ENCODE measurements at places on chromosomes 12 and 14. TPM values are rescaled to one million over a fixed set of nuclear protein-coding genes. Genes with fewer than 3 reads are reported as not detected.

DNA sequence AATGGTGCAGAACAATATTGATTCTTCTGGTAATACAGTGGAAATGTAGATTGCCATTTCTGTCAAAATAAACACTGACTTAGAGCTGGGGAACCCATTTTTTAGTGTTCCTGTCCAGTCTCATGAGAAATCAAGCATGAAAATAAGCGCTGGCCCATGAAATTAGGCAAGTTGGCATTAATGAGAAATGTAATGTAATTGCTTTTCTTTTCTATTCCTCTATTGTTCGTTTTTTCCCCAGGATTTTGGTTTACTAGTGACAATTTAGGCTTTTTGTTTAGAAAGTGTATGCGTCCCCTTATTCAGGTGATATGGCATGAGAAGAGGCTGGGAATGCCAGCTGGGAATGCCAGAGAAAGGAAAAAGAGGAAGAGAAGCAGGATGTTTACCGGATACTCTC is 64.4 kb upstream of the KICS2 start:
- H3K4me3 ChIP-seq = no peak overlapping the region
- no peak overlapping the region for H3K27ac ChIP-seq
- peaks cover 1% of the 10 kb centered on the region for H3K4me1 ChIP-seq
- H3K27me3 ChIP-seq = no peaks in the 10 kb centered on the region

DNA sequence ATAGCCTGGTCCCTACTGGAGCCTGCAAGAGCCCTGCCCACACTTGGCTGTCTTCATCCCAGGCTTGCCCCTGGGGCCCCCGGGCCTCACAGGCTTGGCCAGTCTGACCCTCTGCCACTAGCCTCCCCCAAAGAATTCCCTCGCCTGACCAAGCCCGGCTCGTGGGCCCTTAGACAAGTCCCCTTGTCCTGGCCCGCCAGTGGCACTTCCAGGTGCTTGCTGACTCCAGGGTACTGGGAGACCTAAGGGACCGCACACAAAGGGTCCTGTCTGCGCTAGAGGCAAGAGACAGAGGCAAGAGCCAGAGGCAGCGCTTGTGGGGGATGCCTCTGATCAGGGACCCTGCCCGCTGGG is 5.0 kb downstream of the BTBD6 start:
- H3K27ac ChIP-seq = no peak overlapping the region
- no peaks in the 10 kb centered on the region for H3K4me1 ChIP-seq
- no peak overlapping the region for H3K4me3 ChIP-seq
- no peak for DNase-seq
- H3K36me3 ChIP-seq = peaks cover 9% of the 10 kb centered on the region

DNA sequence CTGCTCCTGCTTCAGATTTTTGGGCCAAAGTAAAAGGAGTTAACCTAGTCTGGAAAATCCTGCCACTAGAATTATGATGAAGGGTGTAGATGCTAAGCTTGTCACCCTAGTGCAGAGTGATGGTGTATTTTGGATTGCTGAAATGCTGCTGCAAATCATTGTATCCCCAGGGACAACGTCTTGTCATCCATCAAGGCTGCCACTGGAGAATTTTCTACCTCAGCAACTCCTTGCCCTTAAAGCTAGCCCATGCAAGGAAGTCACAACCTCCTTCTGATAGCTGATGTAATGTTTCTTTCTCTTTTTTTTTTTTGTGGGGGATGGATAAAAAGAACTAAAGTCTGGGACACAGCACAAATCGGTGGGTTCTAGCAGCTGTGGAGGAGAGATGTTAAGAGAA is 139.4 kb upstream of the FRMD6 start:
- H3K27me3 ChIP-seq = no peaks in the 10 kb centered on the region
- H3K36me3 ChIP-seq = no peaks in the 10 kb centered on the region
- no peak overlapping the region for H3K27ac ChIP-seq
- no peak for DNase-seq
- H3K4me1 ChIP-seq = no peaks in the 10 kb centered on the region
- H3K4me3 ChIP-seq = no peak overlapping the region

GRCh38 chr12:25960143-25960542 is 1.7 kb downstream of the RASSF8 start:
- H3K27ac ChIP-seq = peak overlapping the region; percentile 1
- peaks cover 21% of the 10 kb centered on the region for H3K4me1 ChIP-seq
- H3K27me3 ChIP-seq = peaks cover 2% of the 10 kb centered on the region
- DNase-seq = no peak
- peaks cover 5% of the 10 kb centered on the region for H3K36me3 ChIP-seq

DNA sequence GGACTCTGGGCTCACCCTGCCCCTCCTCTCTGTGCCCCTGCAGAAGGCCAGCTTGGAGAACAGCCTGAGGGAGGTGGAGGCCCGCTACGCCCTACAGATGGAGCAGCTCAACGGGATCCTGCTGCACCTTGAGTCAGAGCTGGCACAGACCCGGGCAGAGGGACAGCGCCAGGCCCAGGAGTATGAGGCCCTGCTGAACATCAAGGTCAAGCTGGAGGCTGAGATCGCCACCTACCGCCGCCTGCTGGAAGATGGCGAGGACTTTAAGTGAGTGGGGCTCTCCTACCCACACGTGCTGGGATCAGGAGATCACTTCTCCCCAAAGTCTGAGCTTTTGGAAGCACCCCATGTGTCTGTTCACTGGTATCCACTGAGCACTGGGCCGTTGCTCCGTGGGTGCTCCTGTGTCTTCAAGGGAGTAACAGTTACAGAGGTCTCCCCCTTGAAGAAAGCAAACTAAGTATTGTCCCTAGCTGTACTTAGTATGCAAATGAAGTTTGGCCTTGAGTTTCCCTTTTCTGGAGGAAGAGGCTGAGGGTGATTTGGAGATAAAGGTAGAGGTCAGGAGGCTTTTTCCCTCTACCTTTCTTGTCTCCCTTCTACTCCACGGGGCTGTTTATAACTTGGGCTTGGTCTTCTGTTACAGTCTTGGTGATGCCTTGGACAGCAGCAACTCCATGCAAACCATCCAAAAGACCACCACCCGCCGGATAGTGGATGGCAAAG is 3.3 kb downstream of the KRT18 start:
- peaks cover 27% of the 10 kb centered on the region for H3K36me3 ChIP-seq
- H3K27me3 ChIP-seq = no peaks in the 10 kb centered on the region
- no peak for DNase-seq
- peak overlapping the region; percentile 98 for H3K4me3 ChIP-seq
- peaks cover 39% of the 10 kb centered on the region for H3K4me1 ChIP-seq
- H3K27ac ChIP-seq = peak overlapping the region; percentile 90

- no peak overlapping the region for H3K4me3 ChIP-seq
- H3K36me3 ChIP-seq = peaks cover 22% of the 10 kb centered on the region
- H3K27me3 ChIP-seq = no peaks in the 10 kb centered on the region
- no peaks in the 10 kb centered on the region for H3K4me1 ChIP-seq
- no peak overlapping the region for H3K27ac ChIP-seq
- no peak for DNase-seq
Observed at GRCh38 chr12:22477166-22477893, 67.0 kb downstream of the C2CD5 start.

- no peak overlapping the region for H3K27ac ChIP-seq
- H3K27me3 ChIP-seq = peaks cover 5% of the 10 kb centered on the region
- DNase-seq = no peak
- no peaks in the 10 kb centered on the region for H3K36me3 ChIP-seq
Observed at GRCh38 chr14:97603201-97603600, 806.0 kb downstream of the VRK1 start.

DNA sequence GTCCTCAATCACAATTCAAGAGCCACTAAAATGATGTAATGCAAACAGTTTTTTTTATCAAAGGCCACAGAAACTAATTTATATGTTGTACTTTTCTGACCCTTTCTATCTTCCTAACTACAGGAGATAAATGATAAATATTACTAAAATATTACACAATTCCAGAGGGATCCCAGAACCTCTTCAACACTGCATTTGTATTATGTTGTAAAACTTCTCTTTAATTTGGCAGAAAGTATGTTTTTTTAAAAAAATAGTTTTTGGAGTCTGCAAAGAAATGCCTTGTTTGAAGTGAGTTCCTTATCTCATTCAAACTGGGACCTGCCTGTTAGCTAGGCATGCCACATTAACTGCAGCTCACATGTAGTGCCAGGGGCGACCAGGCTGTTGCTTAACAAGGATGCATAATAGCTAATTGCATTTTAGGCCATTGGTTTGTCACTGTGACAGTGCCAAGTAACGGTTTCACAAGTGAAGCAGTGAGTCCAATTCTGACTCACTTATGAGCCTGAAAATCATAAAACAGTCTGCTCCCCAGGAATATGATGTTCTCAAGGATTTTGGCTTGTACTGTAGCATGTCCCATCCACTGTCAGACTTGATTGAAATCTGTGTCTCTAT is 266.9 kb downstream of the KTN1 start:
- no peak for DNase-seq
- no peaks in the 10 kb centered on the region for H3K4me1 ChIP-seq
- no peaks in the 10 kb centered on the region for H3K27me3 ChIP-seq

Gene GALNT8
- total RNA-seq = 15.6 TPM
